NT2/D1 (cell line): ENCODE measurements at places on chromosomes 7 and 10.

GRCh38 chr7:5143935-5144903 is 45.8 kb upstream of the WIPI2 start:
- no peak for DNase-seq

GRCh38 chr7:14834456-14834855 is 68.1 kb downstream of the DGKB start:
- DNase-seq: no peak

GRCh38 chr7:35467456-35467978 is 213.6 kb upstream of the TBX20 start:
- DNase-seq: no peak

- DNase-seq: no peak
These were observed 75.0 kb upstream of the AFAP1L2 start for GRCh38 chr10:114479307-114479706.

GRCh38 chr10:8874972-8875371 is 820.5 kb downstream of the GATA3 start:
- no peak for DNase-seq

DNA sequence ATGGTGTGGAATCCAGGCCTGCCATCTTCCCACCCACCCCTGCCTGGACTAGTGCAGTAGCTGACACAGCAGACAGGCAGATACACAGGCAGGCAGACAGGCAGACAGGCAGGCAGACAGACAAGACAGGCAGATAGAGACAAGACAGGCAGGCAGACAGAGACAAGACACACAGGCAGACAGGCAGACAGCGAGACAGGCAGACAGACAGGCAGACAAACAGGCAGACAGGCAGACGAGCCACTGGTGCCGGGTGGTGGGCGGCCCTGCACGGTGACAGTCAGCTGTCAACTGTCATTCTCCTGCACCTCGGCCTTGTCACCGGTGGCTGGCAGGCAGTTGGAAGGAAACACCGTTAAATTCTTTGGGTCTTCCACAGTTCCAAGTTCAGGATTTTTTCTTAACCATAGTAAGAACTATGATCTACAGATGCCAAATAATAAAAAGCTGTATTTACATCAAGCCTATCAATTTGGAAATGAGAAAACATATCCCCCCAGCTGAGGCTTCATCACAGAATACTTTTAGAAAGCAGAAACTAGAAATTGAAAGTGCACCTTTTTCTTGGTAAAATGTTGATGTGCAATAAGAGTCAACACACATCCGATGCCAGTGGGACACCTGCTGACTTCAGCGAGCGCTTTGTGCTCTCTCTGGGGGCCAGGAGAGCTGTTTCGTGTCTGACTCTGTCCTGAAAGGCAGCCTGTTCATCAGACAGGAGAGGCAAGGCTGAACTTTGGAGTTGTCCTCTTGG is 250.4 kb downstream of the DNAJB6 start:
- DNase-seq: no peak

DNA sequence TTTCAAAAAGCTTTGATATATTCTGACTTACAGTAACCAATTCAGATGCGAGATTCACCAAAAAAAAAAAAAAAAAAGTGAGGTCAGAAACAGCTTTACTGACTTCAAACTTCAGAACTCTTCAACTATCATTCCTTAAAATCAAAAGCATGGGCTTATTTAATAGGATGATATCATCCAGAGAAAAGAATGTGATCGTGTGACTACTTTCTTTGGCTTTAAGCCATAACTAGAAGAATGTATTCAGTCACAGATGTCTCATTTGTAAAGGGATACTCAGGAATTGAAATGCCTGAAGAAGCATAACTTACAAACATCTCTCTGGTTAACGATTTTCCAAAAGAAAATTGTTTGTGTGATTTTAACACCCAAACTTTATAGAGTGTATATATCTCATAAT is 11.5 kb downstream of the TPK1 start:
- DNase-seq: no peak

- no peak for DNase-seq
These were observed 127.4 kb downstream of the TRRAP start for GRCh38 chr7:99005776-99006175.
